ENCODE measurements at places on chromosomes 2 and 18. TPM values are rescaled to one million over a fixed set of nuclear protein-coding genes. Genes with fewer than 3 reads are reported as not detected.

DNA sequence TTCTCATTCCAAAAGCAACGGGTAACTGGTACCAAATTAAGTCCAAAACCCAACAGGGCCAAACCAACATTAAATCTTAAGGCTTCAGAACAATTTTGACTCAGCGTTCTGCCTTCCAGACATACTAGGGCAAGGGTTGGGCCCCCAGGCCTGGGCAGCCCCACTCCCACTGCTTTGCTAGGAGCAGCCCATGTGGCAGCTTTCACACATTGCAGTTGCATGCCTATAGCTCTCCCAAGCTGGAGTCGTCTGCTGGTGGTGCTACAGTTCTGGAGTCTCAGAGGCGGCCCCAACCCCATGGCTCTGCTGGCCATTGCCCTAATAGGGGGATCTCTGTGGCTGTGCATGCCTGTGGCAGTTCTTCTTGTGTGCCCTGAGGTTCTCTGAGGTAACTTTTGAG lies 37.6 kb upstream of the CD226 start:
- no peak for DNase-seq

- no peak for DNase-seq
Measured at GRCh38 chr18:59675346-59675745, 21.9 kb downstream of the CCBE1 start.

DNA sequence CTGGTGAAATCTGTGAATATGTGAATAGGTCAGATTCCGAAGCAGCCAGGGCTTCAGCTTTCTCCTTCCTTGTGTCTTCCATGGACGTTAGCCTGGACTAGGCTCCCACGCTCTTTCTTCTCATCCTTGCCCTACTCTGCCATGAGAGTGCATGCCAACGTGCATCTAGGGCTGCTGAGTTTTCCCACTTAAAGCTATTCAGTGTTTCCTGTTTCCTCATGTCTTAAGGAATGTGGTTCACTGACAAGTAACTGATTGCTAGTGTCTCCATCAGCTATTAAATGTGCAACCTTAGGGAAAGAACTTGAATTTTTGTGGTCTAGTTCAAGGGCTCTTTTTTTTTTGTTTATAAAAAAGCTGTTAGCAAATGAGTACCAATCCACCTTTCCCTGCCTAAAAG lies 642.3 kb upstream of the LINC00305 start:
- no peak for DNase-seq

DNA sequence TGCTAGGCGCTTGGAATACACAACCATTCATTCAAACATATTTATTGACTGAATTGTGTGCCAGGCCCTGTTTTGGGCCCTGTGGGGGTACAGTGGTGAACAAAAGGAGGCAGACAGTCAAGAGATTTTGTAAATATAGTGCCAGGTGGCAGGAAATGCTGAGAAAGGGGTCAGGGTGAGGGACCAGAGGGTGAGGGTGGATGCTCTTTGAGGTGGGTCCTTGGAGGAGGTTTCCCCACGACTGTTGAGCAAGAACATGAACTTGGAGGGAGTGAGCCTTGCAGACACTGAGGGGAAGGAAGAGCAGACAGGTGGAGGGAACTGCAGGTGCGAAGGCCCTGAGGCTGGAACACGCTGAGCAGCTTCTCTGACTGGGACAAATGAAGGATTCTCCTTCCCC lies 40.7 kb downstream of the ODC1 start:
- DNase-seq, result no peak

DNA sequence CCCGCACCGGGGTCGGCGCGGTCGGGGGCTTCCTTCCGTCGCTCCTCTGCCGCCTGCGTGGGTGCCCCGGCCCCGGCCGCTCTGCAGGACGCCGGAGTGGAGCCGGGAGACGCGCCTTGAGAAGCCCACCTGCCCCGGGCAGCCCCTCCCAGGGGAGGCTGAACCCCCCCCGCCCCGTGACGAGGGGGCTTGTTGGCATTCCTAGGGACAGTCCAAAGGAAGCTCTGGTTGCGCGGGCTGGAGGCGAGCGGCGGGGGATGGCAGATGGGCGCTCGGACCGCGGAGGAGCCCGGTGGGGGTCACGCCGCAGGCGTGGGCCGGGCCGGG lies 133.5 kb upstream of the MGAT5 start:
- peak; percentile 84 for DNase-seq

GRCh38 chr2:167856190-167856589 lies 391.2 kb downstream of the STK39 start:
- DNase-seq, result no peak

DNA sequence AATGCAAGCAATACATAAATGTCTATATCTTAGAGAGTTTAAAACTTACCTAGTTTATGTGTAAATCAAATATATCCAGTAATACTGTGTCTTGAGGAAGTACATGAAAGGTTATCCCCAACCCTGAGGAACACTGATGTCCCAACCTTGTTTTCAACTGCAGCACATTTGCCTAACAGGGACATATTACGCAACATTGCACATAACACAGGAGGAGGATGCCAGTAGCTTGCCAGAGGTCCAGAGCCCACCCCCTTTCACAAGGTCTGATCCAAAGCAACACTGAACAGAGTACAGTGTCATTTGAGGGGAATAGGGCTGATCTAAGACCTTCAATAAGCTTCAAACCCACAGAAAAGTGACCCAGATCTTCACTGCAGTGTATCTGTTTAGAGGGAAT lies 678.5 kb downstream of the ARHGAP15 start:
- no peak for DNase-seq

GRCh38 chr2:67037655-67038054 lies 359.5 kb upstream of the ETAA1 start:
- DNase-seq, result peak; percentile 88

- no peak for DNase-seq
Measured at GRCh38 chr2:44051593-44052347, 56.0 kb upstream of the LRPPRC start.

DNA sequence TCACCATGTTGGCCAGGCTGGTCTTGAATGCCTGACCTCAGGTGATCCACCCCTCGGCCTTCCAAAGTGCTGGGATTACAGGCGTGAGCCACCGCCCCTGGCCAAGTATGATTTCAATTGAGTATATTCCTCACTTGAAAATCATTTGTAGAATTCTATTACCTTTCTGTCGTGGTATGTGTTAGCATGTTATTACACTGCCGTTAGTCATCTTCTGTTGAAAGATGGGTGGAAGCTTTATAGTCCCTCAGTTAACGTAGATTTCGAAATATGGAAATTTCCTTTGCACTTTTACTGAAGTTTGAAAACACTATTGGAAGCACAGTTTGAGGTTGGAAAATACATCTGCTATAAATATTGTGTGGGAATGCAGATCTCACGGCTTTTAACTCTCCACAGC lies 14.7 kb downstream of the NIFK start:
- DNase-seq, result no peak

- no peak for DNase-seq
Measured at GRCh38 chr2:162342321-162342720, 1.6 kb upstream of the GCA start.

DNA sequence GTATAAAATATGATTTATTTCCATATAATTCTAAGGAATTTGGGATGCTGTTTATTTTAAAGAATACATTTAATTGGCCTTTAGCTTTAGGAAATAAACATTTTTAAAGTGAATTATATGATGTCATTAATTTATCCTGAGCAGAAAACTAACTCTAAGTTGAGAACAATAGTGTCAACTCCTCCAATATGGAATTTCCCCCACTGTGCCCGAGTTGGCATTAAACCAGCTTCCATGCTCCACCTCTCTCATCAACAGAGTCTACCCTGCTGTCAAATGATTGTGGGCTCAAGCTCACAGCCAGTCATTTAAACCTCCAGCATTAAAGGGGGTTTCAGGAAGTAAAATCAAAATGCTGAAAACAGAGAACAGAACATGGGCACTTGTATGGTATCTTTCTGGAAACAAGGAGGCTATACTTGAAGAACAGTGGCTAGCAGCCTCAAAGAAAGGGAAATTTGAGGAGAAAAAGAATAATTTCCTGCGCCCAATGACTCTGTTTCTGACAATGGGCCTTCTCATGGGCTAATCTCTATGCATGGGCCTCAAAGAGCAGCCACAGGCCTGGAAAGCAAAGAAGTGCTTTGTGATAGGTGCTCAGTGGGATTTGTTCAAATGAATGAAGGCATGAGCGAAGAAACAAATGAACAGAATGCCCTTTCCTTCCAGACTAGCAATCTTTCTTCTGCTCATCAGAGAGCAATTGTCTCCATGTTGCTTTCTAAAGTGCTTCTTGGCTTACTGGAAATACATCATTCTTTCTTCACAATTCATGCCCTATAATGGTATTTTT lies 252.8 kb downstream of the MTX2 start:
- DNase-seq, result no peak

- DNase-seq, result no peak
Measured at GRCh38 chr18:22639561-22639960, 221.8 kb upstream of the CTAGE1 start.

DNA sequence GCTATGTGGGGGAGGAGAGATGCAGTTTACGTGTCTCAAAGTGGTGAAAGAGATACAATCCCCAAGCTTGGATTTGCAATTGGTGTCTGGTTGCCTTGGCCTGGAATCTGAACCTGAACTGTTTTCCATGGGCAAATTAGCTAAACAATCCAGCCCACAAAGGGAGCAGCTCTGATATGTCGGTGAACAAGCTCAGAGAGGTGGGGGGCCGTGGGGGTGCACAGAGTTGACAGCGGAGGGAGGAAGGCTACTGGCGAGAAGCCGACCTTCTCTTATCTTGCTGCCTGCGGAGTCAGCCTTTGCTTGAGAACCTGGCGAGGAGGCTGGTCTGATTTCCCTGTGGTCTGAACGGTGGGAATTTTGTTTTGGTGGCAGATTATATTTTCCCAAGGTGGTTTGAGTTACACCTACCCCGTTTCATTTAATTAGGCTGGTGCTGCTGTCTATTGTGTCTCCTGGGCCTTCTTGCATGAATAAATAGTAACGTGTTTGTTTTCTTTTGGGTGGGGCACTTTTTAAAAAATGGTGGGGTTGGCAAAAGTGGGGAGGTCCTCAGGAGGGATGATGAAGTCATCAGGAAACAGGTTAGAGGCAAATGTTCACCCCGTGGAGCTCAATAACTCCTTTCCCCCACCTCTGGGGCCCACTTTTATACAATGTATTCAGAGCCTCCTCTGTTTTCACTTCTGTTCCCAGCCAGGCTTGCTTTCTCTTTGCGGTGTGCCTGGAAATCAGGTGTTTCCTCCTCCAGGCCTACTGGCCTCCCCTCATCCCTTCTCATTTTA lies 80.9 kb upstream of the IGFBP5 start:
- DNase-seq, result no peak

- DNase-seq, result no peak
Measured at GRCh38 chr2:196516564-196516963, 123.0 kb upstream of the CCDC150 start.

DNA sequence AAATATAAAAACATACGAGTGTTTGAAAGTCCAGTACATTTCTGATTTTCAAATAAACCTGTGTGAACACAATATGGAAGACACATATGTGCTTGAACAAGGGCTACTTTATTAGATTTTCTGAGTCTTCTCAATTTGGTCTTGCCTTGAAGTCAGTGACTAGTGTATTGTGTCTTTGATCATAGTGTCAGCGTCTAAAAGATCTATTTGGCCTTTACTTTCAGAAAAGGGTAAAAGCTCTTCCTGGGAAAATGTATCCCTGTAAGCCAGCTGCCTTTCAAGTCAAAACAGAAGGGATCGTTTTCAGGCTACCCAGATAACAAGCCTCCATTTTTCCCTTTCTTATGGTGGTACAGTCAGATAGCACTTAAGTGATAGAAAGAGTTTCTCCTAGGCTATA lies 471.9 kb downstream of the CMPK2 start:
- DNase-seq, result no peak

DNA sequence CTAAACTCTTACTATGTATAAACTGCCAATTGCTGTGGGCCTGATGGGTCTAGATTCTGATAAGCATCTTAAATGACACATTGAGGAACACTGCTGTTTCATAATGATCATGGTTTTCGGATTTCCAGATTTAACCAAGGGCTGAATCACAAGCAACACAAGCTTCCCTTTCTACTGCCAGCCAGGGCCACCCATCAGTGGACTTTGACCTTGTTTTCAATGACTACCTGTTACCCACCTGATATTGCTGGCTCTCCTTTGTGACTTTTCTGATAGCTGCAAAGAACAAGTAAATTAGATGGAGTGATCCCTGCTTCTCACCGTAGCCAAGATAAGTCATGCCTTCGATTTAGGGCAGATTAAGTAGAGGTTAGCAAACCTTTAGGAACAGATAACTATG lies 259.0 kb downstream of the PAX3 start:
- DNase-seq, result no peak

DNA sequence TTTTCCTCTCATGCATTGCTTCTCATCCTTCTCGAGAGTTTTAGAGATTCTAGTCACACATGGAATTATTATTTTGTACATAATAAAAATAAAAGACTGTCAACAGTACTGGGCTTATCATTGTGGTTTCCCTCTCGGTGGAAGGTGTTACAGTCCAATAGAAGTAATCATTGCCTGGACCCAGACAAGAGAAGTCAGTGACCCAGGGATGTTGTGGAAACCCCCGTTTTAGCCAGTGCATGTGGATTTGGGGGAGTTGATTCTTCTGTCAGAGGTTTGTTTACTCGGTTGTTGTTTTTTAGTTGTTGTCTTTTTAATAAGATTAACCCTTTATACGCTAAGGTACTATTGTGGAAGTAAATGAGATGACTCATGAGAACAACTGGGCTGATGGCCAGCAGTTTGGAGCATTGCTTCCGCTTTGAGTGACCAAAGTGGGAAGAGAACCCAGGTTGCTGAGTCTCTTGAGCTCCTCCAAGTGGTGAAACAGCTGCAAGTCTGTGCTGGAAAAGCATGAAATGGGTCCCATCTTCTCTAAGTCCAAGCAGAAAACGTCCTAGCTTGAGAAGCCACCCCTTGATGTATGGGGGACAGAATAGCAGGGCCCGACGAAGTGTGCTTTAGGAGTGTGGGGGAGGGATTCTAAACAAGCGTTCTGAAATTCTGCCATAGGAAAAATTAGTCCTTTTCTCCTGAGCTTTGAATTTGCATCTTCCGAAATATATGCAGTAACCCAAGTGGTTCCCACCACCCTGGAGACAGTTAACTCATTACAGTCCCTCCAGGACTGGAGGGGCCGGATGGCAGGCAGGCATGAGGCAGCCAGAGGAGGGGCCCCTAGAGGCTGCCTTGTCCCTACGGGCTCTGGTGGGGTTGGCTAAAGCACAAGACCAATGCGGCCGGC lies 61.8 kb upstream of the GPR45 start:
- DNase-seq, result no peak

- no peak for DNase-seq
Measured at GRCh38 chr2:187593697-187594096, 39.5 kb upstream of the TFPI start.

- no peak for DNase-seq
Measured at GRCh38 chr2:12083081-12083581, 336.7 kb downstream of the LPIN1 start.

GRCh38 chr2:179574061-179574519 lies 287.3 kb downstream of the ZNF385B start:
- DNase-seq, result no peak

GRCh38 chr2:38666556-38666910 lies 619 bp downstream of the GALM start:
- DNase-seq, result no peak

- no peak for DNase-seq
Measured at GRCh38 chr2:1988594-1988993, 244.3 kb upstream of the PXDN start.

Gene NT5C1B
- total RNA-seq, result not detected

Gene AKAIN1
- not detected for total RNA-seq

Gene SLC5A7
- total RNA-seq, result 0.04 TPM

Gene GPR55
- total RNA-seq, result 0.12 TPM

Gene RTP5
- not detected for total RNA-seq

Gene E2F6
- 4.1 TPM for total RNA-seq

Gene ALPG
- not detected for total RNA-seq

Gene PROKR1
- total RNA-seq, result not detected

Gene SIX3
- total RNA-seq, result 0.28 TPM

Gene HOXD4
- total RNA-seq, result not detected

Gene TEX44
- not detected for total RNA-seq

Gene NEU4
- total RNA-seq, result not detected

Gene ZSWIM2
- total RNA-seq, result not detected
